ENCODE measurements at places on chromosomes 11 and 22.

- no peak for DNase-seq
Observed at GRCh38 chr22:50269573-50269969, 609 bp downstream of the MAPK11 start.

GRCh38 chr11:19380375-19380774, 139.6 kb upstream of the E2F8 start:
- peak; percentile 67 for DNase-seq

- no peak for DNase-seq
Observed at GRCh38 chr11:19194620-19195308, 7.0 kb downstream of the CSRP3 start.

- DNase-seq = no peak
Observed at GRCh38 chr11:109586789-109587188, 164.8 kb downstream of the C11orf87 start.

DNA sequence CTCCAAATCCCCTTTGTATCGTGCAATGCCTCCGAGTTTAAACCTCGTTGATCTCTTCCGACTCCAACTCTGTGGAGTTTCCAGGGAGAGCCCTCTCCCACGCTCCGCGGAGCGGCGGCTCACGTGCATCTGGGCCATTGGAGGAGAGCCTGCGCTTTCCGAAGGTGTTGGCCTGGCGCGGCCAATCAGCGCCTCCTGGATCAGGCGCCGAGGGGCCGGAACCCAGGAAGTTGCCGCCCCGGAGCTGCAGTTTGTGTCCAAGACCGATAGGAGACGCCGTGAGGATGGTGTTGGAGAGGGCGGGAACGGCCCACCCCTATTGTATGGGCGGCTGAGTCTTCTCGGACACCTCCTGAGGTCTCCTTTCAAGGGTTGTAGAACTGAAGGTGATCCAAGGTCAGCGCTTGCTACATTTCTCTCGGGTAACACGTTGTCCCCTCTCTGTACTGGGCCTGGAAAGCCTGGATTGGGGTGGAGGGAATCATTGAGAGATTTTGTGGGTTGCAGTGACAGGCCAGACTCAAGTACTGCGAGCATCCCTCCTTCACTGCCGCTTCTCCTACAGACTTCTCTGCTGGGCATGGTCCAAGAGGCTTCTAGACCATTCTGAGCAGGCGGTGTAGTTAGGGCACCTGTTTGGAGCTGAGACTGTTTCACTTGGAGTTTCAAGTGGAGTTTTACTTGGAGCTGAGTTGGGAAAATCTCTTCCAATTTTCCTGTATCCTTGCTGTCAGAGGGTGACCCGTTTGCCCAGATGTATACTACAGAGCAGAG, 1.7 kb downstream of the ADAMTS15 start:
- no peak for DNase-seq

- no peak for DNase-seq
Observed at GRCh38 chr22:39467390-39467895, 10.6 kb downstream of the MGAT3 start.

- no peak for DNase-seq
Observed at GRCh38 chr22:23400286-23400981, 179.7 kb downstream of the IGLL1 start.

- DNase-seq = no peak
Observed at GRCh38 chr22:47627556-47628253, 865.3 kb downstream of the TBC1D22A start.

GRCh38 chr22:46748908-46749675, 11.0 kb upstream of the CERK start:
- no peak for DNase-seq

DNA sequence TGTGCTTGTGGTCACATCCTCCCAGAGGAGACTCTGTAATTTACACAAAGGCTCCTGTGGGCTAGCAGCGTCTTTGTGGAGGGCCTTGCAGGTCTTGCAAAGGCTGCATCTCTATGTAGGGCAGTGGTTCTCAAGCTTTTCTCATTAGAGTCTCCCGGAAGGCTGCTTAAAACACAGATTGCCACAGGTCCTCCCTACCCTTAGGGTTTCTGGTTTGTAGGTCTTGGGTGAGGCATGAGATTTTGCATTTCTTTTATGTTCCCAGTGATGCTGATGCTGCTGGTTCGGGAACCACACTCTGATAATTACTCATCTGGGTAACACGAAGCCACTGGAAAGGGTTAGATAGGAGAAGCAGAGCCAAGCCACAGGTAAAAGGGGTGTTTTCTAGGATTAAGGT, 151.3 kb upstream of the ZBED5 start:
- DNase-seq = no peak

DNA sequence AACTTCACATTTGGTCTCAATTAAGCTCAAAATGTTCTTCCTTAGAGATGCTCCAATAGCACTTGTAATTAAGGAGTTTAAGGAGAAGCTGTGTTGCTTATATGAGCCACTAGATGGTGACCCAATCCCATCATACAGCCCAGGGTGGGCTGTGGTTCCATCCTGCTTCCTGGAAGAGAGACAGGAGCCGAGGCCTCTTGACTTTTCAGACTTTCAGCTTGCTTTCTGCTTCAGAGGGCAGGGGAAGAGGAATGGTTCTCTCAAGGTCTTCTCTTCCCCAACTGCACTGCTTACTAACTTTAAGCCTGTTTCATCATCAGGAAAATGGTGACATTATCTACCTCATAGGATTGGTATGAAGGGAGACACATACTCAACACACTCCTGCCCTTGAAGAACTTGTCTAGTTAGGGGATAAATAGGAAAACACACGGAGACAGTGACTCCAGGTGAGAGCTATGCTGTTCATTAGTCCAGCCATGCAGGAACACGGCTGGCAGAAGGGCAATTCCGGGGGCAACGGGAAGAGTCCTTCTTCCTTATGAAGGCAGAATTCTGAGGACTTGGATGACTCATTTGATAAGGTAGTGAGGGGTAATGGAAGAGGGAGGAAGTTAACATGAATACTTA, 20.1 kb downstream of the TMEM218 start:
- DNase-seq = peak; percentile 37

DNA sequence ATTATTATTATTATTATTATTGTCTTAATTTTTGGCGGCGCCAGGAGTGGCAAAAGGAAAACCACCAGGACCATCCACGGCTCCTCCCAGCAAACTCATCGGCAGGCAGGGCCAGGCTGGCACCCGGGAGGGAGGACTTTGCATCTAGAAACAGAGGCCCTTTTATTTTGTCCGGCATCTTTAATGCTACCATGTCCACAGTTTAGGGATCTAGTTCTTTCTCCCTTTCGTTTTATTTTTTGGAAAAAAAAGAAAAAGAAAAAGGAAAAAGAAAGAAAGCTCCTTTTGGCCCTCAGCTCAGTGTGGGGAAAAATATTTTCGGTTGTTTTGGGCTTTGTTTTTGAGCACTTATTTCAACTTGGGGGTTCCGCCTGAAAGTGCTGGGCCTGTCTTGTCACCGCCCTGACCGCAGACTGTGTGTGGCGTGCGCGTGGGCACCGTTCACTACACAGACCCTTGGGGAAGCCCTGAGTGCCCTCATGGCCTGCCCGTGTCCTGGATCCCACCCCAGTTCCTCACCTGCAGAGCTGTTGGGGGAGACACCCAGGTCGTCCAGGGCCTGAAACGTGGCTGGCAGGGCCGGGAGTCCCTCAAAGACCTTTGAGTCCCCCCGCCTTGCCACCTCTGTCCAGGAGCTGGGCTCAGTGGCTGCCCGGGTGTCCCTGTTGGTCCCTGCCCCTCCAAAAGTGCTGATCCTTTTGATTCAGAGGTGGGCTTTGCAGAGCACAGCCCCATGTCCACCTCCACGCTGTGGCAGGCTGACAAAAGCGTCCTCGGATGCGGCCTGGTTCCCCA, 69.1 kb upstream of the PPARA start:
- no peak for DNase-seq

DNA sequence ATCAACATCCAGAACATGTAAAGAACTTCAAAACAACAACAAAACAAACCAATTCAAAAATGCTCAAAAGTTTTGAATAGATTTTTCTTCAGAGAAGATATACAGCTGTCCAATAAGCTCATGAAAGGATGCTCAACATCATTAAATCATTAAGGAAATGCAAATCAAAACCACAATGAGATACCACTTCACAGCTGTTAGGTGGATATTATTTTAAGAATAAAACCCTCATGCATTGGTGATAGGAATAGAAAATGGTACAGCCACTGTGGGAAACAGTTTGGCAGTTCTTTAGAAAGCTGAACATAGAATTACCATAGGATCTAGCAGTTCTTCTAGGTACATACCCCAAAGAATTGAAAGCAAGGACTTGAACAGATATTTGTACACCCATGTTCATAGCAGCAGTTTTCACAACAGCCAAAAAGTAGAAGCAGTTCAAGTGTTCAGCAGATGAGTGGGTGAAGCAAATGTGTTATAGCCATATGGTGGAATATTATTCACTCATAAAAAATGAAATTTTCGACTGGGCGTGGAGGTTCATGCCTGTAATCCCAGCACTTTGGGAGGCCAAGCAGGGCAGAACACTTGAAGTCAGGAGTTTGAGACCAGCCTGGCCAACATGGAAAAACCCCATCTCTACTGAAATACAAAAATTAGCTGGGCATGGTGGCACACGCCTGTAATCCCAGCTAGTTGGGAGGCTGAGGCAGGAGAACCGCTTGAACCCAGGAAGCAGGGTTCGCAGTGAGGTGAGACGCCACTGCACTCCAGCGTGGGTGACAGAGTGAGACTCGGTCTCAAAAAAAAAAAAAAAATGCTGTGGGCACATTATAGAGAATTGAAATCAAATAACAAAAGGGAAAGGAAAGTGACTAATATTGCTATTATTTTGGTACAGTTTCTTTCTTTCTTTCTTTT, 42.9 kb downstream of the CBL start:
- no peak for DNase-seq

DNA sequence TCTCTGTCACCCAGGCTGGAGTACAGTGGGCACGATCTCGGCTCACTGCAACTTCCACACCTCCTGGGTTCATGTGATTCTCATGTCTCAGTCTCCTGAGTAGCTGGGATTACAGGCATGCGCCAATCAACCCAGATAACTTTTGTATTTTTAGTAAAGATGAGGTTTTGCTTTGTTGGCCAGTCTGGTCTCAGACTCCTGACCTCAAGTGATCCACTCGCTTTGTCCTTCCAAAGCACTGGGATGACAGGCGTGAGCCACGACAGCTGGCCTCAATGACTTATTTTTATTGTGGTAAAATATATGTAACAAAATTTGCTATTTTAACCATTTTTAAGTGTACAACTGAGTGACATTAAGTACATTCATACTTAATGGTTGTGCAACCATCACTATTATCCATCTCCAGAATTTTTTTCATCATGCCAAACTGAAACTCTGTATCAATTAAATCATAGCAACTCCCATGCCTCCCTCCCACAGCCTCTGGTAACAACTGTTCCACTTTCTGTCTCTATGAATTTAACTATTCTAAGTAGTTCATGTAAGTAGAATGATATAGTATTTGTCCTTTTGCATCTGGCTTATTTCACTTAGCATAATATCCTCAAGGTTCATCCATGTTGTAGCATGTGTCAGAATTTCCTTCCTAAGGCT, 50.7 kb upstream of the CWF19L2 start:
- no peak for DNase-seq

DNA sequence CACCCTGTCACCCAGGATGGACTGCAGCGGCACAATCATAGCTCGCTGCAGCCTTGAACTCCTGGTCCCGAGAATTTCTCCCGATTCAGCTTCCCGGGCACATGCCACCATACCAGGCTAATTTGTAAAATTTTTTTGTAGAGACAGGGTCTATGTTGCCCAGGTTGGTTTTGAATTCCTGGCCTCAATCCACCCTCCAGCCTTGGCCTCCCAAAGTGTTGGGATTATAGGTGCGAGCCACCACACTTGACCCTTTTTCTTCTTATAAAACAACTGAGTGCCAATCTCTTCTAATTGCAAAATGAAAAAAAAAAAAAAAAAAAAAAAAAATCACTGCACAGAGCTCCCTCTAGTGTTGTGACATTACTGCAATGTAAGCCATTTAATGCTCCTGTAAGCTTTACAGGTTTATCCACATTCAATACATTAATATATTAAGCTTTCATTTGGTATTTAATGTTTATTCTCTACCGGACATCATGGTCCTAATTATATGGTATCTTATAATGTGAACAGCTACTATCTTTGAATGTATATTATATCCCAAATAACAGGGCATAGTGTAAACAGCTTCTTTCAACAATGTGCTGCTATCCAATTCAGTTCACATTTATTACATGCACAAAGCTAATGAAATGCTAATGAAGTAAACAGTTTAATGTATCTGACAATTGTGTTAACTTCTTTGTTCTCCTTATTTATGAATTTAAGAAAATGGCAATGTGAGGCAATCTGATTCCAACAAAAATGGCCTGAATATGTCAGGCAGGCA, 44.6 kb downstream of the COPB1 start:
- DNase-seq = peak; percentile 44

- no peak for DNase-seq
Observed at GRCh38 chr11:40597546-40598113, 861.8 kb downstream of the LRRC4C start.

DNA sequence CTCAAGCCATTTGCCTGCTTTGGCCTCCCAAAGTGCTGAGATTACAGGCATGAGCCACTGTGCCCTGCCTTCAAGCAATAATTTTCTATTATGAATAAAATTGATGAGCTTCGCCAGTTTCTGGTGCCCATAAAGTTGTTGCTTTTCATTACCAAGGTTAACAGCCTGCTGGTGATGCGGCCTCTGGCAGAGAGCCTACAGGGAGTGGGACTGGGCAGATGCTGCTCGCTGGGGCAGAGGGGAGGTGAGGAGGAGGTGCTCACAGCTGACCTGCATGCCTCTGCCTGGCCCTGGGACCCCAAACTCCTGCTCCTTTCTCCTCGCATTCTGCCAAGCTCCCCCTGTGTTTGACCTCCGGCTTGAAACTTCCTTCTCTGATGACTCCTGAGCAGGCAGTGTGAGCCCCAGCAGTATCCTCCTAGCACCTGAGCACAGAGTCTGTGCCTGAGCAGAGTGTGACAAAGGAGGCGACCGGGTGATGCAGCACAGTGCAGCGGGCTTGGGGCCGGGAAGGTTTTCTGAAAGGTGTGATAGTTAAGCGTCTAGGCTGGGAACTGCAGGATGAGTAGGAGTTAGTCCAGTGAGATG, 56.1 kb upstream of the B3GAT1 start:
- DNase-seq = no peak

DNA sequence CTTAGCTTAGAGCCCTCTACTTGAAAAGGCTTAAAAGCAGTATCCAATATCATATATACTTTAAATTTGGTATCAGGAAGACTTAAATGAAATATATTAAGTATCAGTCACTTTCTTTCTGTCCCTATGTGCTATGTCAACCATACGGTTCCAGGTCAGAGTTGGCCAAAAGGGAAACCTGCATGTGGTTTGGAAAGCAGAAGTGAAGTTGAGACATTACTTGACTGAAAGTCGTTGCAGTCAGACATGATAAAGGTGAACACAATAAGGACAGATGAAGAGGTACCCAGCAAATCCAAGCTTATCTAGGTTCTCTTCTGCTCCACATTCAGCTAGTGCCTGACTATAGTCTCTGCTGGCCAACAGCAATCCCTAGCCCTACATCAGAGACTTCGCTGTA, 336.8 kb downstream of the KCNA4 start:
- no peak for DNase-seq
